ENCODE measurements at places on chromosomes 6 and 20.

GRCh38 chr20:51022227-51022802 is 592 bp downstream of the KCNG1 start:
- DNase-seq = no peak

DNA sequence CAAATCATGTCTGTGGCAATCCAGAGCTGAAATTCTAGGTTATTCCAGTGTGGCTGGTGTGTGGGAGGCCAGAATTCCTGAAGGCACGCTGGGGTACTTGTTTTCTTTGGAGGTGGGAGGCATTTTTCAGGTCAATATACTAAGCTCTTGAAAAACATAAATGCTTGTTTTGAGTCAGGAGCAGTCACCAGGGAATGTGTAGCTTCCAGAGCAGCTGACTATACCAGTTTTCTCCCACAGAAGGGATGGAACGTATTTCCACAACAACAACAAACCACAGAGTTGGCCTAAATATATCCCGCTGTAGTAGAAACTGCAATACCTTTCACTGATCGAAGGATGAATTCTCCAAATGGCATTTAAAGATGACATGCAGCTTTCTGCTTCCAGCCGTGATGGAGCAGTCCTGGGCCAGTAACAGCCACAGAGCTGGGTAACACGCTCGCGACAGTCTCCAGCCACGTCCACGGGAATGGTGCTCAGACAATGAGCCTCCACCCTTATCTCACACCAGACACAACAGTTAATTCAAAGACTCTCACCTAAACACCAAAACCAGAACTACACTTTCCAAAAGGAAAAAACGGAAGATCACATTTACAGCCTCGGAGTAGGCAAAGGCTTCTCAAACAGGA is 23.2 kb downstream of the CHRNA4 start:
- DNase-seq = no peak

DNA sequence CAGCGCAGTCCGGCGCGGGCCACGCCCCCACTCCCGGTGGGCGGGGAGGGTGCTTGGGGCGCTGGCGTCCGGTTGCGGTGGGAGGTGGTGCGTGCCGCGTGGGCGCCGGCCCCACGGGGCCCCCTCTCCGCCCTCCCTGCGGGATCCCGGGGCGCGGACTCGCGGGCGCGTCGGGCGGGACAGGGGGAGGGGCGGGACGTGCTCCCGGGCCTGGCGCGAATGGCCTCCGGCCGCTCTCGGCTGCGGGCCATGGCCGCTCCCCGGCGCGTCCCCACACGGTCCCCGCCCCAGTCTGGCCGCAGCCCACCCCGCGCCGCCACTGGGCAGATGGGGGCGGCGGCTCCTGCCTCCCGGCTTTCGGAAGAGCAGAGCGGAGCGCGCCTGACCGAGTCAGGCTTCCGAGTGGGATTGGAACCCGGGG is 771 bp upstream of the PPP1R3G start:
- no peak for DNase-seq

DNA sequence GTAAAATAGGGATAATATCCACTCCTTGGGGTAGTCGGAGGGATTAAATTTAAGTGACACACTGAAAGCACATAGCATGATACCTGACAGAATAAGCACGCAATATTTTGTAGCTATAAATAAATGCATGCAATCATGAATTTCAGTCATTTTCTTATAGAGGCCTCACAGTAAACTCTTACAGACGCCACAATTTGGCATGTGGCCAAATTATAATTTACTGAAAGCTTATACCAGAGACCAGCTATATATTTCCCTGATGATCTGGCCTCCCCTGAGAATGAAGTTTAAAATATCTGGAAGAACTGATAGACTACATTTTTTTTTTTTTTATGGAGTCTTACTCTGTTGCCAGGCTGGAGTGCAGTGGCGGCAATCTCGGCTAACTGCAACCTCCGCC is 40.9 kb downstream of the QRSL1 start:
- no peak for DNase-seq

GRCh38 chr6:12529364-12530019 is 187.1 kb upstream of the PHACTR1 start:
- no peak for DNase-seq

DNA sequence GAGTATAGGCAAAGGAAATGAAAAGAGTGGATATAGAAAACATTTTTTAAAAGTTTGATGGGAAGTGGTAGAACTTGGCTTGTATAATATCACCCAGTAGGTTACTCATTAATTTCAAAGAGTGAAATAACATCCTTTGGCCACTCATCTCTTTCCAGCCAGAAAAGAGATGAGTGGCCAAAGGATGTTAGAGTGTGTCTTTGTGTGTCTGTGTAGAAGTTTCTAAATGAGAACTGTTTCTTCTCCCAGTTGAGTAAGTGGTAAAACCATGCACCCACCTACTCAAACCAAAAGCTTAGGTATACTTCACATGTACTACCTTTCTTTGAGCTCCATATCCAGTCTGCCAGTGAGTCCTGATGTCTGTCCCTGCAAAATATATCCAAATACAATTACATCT is 47.7 kb upstream of the TMEM244 start:
- DNase-seq = no peak

DNA sequence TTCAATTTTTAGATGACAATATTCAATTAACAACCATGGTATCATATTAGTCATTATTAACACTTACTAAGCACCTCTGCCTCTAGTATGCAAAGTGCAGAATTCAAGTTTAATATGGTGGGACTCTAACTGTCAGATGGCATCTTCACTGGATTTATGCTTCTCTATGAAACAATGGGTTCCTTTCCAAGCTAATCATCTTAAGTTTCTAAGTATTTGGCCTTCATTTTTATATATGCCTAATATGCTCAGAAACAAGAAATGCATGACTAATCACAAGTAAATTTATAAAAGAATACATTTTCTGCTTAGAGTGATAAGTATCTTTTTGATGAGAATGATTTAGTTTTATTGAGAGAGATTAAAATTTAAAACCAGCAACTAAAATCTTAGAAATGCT is 144.7 kb downstream of the HIVEP2 start:
- DNase-seq = no peak

- DNase-seq = no peak
Observed at GRCh38 chr6:170003451-170004160, 252.2 kb downstream of the ERMARD start.

DNA sequence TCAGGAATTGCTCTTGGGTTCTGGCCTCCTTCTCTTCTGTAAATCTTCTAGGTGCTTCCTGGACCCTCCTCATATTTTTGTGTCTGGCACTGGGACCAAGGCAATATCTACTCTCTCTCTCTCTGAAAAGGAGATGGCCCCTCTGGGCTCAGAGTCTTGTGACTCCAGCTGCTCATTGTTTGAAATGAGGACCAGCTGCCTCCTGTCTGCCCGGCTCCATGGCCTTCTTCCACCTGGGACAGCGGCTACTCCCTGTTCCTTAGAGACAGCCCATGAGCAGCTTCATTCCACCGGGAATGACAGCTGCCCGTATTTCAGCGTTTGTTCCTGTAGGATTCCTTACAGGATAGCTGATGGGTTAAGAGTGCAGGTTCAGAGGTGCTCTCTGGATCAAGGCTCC is 2.9 kb downstream of the TGM3 start:
- no peak for DNase-seq

DNA sequence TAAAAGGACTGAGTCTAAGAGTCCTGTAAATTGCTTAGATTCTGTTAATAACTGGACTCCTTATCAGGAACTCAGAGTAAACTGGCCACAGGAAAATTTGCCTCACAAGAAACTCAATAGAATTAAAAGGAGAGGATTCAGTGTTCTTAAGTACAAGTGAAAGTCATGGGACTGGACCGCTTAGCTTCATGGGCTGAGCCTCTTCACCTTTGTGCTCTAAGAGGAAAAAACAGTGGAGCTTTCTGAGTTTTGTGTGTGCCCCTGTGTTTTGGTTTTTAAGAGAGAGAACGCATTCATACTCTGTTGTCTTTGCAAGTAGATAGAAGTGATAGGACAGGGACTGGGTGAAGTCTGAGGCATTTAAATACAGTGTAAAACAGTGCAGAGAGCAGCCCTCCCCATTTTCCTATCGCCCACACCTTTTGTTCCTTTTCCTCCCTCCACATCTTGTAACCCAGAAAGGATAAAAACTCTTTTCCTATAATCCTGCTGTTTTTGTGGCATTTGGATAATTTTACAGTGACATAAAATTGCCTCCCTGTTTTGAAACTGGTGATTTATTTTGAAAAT is 49.6 kb downstream of the FOXO3 start:
- DNase-seq = no peak

DNA sequence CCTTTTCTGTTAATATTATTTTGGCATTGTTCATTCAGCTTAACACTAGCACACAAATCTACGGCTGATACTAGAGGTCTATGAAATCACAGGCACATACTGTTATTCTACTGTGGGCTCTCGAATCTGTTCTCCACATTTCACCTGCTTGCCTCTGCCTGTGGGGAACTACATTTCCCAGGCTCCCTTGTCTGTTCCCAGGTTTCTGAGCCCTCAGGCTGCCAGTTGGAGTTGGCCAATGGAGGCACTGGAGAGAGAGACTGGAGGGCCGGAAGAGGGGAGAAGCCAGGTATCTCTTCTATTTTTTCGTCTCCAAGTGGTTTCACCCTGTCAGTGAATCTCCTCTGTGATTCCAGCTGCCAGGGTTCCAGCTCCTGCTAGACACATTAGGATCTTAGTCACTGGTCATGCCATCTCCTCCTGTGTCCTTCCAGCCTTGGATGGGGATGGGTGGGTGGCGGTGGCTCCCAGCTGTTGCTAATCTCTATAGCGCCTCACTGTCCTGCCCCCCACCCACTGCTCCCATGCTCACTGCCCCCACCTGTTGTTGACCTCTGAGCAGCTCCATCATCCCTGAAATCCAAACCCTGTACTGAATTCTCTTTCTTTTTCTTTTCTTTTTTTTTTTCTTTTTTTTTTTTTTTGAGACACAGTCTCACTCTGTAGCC is 188.2 kb downstream of the LRFN2 start:
- no peak for DNase-seq

Measured in T-helper 22 cell (primary cell).